ENCODE measurements at places on chromosomes 12 and 14. TPM values are rescaled to one million over a fixed set of nuclear protein-coding genes. Genes with fewer than 3 reads are reported as not detected.
A peak's percentile ranks its signal among the peaks of the same experiment; 100 is the strongest.

DNA sequence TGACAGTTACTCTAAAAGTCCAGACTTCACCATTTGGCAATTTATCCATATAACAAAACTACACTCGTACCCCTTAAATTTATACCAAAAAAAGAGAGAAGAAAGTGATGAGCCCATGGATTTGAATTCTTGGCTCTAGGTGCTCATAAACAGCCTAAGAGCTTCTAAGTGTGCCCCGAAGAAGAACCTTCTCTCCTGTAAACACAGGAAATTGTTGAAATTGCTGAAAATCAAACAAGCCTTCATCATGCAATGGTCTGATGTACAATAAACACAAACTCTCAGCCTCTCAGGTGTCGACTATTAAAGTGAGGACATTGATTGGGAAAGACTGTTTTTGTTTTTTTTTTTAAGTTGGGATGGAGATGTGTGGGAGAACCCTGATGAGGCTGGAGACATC, 21.8 kb downstream of the PDE6H start:
- H3K4me1 ChIP-seq = no peaks in the 10 kb centered on the region
- no peak for DNase-seq
- H3K27ac ChIP-seq = no peak overlapping the region
- no peaks in the 10 kb centered on the region for H3K36me3 ChIP-seq

MUCL1 gene
- not detected for total RNA-seq

DNA sequence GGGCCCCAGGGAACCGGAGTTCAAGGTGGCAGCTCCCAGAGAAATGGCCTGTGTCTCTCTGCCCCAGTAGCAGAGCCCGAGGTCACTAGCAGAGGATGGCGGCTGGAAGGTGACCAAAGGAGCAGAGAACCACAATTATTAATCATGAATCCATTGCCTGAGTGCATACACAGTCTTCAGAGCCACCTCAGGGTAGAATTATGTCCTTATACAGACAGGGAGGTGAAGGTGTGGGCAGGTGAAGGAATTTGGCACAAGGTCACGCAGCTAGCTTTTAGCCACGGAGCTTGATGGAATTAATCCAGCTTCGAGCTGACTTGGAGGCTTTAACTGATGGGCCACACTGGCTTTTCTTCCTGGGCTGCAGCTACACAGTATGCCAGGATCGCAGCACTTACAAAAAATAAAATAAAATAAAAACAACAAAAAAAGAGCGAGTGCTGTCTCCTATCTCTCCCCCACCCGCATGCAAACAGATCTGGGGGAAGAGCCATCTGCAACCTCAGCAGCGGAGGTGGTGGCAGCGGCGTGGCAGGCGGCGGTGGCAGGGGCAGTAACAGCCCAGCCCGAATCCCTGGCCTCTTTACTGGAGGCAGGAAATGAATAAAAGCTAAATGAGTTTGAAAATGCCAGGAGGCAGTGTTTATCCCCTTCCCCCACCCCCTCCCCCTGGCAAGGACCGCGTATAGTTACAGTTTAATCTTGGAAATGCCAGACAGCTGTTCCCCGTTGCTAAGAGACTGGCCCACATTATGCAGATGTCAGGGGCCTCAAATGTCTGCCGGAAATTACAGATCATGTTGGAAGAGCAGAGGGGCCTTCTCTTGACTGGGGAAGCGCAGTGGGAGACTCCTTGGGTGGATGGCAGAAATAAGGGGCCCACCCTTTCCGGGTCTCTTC, 93.5 kb downstream of the LRRC74A start:
- no peaks in the 10 kb centered on the region for H3K27me3 ChIP-seq
- H3K27ac ChIP-seq = peak overlapping the region; percentile 73
- no peak for DNase-seq
- peak overlapping the region; percentile 10 for H3K4me3 ChIP-seq

- no peak for DNase-seq
- peaks cover 51% of the 10 kb centered on the region for H3K4me1 ChIP-seq
- no peaks in the 10 kb centered on the region for H3K27me3 ChIP-seq
- H3K4me3 ChIP-seq = no peak overlapping the region
These were observed 67.5 kb downstream of the DIP2B start for GRCh38 chr12:50572287-50572686.

OR5AU1 gene
- total RNA-seq = not detected

- no peak overlapping the region for H3K4me3 ChIP-seq
- peak; percentile 9 for DNase-seq
- no peaks in the 10 kb centered on the region for H3K36me3 ChIP-seq
- no peak overlapping the region for H3K27ac ChIP-seq
- H3K27me3 ChIP-seq = no peaks in the 10 kb centered on the region
These were observed 16.9 kb downstream of the FAM222A start for GRCh38 chr12:109730306-109731145.

DNA sequence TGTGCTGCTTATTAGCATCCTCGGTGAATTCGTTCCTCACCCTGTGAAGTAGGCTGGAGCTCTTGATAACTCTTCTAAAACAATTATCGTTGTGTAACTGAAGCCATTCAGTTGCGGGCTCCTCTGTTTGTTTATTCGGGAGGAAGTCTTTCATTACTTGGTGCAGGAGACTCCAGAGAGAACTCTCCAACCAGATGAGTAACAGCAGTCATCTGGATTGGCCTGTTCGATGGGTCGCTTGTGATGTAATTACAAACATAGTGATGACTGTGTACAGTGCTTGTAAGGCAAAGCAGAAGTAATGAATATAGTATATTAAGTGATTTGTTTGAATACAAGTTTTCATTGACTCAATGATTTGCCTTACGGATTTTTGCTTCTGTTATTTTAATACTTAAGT, 10.9 kb downstream of the ATP6V0A2 start:
- no peak overlapping the region for H3K27ac ChIP-seq
- no peak for DNase-seq
- no peaks in the 10 kb centered on the region for H3K27me3 ChIP-seq
- no peaks in the 10 kb centered on the region for H3K4me1 ChIP-seq
- H3K4me3 ChIP-seq = no peak overlapping the region
- H3K36me3 ChIP-seq = no peaks in the 10 kb centered on the region

DNA sequence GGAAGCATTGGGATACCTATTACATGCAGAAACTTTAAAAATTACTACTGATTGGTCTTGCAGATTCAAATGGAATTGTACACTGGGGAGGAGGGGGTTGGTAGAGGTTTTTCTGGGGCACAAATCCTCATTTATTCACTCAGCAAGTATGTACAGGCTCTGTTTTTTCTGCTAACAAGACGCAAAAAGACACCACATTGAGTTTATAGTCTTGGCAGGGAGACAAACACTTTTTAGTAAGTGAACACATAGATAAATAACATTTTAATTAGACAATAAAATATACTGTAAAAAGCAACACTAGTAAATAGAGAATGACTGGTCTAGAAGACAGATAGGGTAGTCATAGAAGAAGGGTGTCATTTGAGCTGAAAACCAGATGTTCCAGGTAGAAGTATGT, 23.8 kb downstream of the GLIPR1L2 start:
- DNase-seq = no peak
- H3K4me3 ChIP-seq = no peak overlapping the region
- H3K36me3 ChIP-seq = no peaks in the 10 kb centered on the region
- H3K27me3 ChIP-seq = no peaks in the 10 kb centered on the region
- H3K4me1 ChIP-seq = no peaks in the 10 kb centered on the region

- H3K4me1 ChIP-seq = no peaks in the 10 kb centered on the region
- no peaks in the 10 kb centered on the region for H3K27me3 ChIP-seq
- H3K27ac ChIP-seq = no peak overlapping the region
- DNase-seq = no peak
- H3K4me3 ChIP-seq = no peak overlapping the region
- H3K36me3 ChIP-seq = no peaks in the 10 kb centered on the region
These were observed 340.9 kb downstream of the ALG10 start for GRCh38 chr12:34363050-34363673.

DNA sequence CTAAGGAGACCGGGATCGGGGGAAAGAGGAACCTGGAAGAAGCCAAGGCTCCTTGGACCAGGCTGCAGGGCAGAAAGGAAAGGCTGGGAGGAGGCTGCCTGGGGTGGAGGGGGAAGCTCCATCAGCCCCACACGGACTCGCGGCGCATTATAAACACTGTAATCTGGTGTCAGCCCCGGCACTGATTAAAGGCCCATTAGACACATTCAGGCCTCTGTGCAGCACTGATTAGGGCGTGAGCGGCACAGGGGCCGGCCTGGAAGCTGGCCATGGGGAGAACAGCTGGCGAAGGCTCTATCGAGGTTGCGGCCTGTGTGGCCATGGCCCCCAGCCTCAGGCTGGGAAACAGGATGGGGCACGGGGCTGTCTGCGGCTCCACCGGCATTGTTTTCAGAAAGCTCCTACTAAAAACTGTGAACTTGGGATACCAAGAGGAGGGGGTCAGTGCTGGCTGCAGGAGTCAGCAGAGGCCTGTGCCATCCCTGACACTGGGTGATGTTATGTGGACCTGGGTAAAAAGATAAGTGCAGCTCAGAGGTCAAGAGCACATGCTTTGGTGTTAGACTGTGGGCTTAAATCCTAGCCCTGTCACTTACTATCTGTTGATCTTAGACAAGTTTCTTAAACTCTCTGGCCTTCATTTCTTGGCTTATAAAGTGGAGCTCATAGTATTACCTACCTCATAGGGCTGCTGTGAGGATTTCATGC, 10.6 kb downstream of the ACVRL1 start:
- no peak for DNase-seq
- H3K27me3 ChIP-seq = no peaks in the 10 kb centered on the region
- peaks cover 31% of the 10 kb centered on the region for H3K36me3 ChIP-seq
- no peak overlapping the region for H3K4me3 ChIP-seq
- no peak overlapping the region for H3K27ac ChIP-seq

NYNRIN gene
- 19.0 TPM for total RNA-seq

- no peak for DNase-seq
- no peak overlapping the region for H3K4me3 ChIP-seq
- no peaks in the 10 kb centered on the region for H3K4me1 ChIP-seq
- H3K27me3 ChIP-seq = no peaks in the 10 kb centered on the region
- no peak overlapping the region for H3K27ac ChIP-seq
These were observed 115.2 kb upstream of the BCAT1 start for GRCh38 chr12:25063873-25064628.

RNASE3 gene
- total RNA-seq = not detected

GRCh38 chr12:66329941-66330340, 27.6 kb downstream of the HELB start:
- H3K4me3 ChIP-seq = no peak overlapping the region
- H3K27me3 ChIP-seq = no peaks in the 10 kb centered on the region
- no peaks in the 10 kb centered on the region for H3K4me1 ChIP-seq
- DNase-seq = no peak
- no peak overlapping the region for H3K27ac ChIP-seq

GRCh38 chr12:1217191-1217949, 226.3 kb downstream of the ERC1 start:
- H3K4me1 ChIP-seq = peaks cover 43% of the 10 kb centered on the region
- H3K4me3 ChIP-seq = no peak overlapping the region
- no peaks in the 10 kb centered on the region for H3K36me3 ChIP-seq
- DNase-seq = no peak
- no peak overlapping the region for H3K27ac ChIP-seq

DNA sequence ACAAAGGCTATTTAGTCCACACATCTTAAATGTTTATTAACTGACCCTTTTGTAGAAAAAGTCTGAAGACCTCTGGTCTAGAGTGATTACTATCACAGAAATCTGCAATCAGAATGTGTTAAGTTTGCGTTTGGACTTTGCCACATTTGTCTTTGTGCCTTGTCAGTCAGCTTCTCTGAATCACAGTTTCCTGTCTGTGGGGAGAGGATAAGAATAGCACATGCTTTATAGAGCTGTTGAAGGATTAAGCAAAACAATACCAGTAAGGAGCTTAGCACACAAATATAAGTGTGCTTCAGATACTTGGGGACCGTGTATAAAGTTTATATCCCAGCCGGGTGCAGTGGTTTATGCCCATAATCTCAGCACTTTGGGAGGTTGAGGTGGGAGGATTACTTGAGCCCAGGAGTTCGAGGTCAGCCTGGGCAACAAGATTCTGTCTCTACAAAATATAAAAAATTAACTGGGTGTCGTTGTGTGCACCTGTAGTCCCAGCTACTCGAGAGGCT, 63.0 kb upstream of the BTG1 start:
- H3K27me3 ChIP-seq = no peaks in the 10 kb centered on the region
- H3K27ac ChIP-seq = peak overlapping the region; percentile 46
- H3K4me3 ChIP-seq = no peak overlapping the region
- no peaks in the 10 kb centered on the region for H3K36me3 ChIP-seq
- H3K4me1 ChIP-seq = peaks cover 4% of the 10 kb centered on the region
- no peak for DNase-seq

B4GALNT3 gene
- 7.9 TPM for total RNA-seq

TPPP2 gene
- not detected for total RNA-seq

ADAM21 gene
- 0.44 TPM for total RNA-seq

GRCh38 chr14:76930549-76930948, 98.0 kb downstream of the IRF2BPL start:
- no peaks in the 10 kb centered on the region for H3K27me3 ChIP-seq
- peaks cover 7% of the 10 kb centered on the region for H3K4me1 ChIP-seq
- no peaks in the 10 kb centered on the region for H3K36me3 ChIP-seq
- H3K27ac ChIP-seq = no peak overlapping the region

- no peak overlapping the region for H3K27ac ChIP-seq
- no peak overlapping the region for H3K4me3 ChIP-seq
- H3K36me3 ChIP-seq = no peaks in the 10 kb centered on the region
- no peaks in the 10 kb centered on the region for H3K4me1 ChIP-seq
- DNase-seq = no peak
These were observed 360.8 kb downstream of the PDZRN4 start for GRCh38 chr12:41548926-41549325.

DNA sequence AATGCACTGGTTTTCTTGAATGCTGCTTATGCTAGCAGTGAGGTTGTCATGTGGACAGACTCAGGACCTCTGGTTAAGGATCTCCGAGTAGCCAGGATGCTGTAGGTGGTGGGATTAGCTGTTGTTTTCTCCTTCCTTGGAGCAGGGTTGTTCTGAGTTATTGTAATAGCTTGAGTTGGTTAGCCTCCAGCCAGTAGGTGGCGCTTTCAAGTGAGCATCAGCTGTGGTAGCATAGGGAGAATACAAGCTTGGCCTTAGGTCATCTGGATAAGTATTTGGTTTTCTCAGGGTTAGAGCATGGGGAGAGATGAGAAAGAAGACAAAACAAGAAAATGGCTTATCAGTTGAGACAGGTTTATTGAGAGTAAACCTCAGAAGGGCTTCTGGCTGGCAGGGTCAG, 299.7 kb upstream of the FBXO33 start:
- no peaks in the 10 kb centered on the region for H3K36me3 ChIP-seq
- H3K4me3 ChIP-seq = no peak overlapping the region
- no peak for DNase-seq
- no peak overlapping the region for H3K27ac ChIP-seq
- H3K27me3 ChIP-seq = no peaks in the 10 kb centered on the region
- H3K4me1 ChIP-seq = no peaks in the 10 kb centered on the region

GDF3 gene
- not detected for total RNA-seq

All from tibial nerve (tissue), 4 donors.